ENCODE measurements at places on chromosomes 6 and 20. TPM values are rescaled to one million over a fixed set of nuclear protein-coding genes. Genes with fewer than 3 reads are reported as not detected.
A peak's percentile ranks its signal among the peaks of the same experiment; 100 is the strongest.

The OPRM1 gene
- not detected for polyA plus RNA-seq

The BNIP5 gene
- polyA plus RNA-seq: not detected

The GNAS-AS1 gene
- 0.37 TPM for polyA plus RNA-seq

The ASIP gene
- polyA plus RNA-seq: 0.84 TPM

The FHL5 gene
- polyA plus RNA-seq: 4.3 TPM

The HCK gene
- polyA plus RNA-seq: 3.9 TPM

The VGLL2 gene
- polyA plus RNA-seq: not detected

The GCNT2 gene
- 10.5 TPM for polyA plus RNA-seq

The MROH8 gene
- 4.4 TPM for polyA plus RNA-seq

The SEL1L2 gene
- polyA plus RNA-seq: not detected

The BACH2 gene
- 0.32 TPM for polyA plus RNA-seq

The FOXC1 gene
- polyA plus RNA-seq: 18.0 TPM

The PRDM1 gene
- polyA plus RNA-seq: 0.86 TPM

The SLC52A3 gene
- 11.4 TPM for polyA plus RNA-seq

- no peak for DNase-seq
Observed at GRCh38 chr6:113646701-113647100, 210.4 kb upstream of the MARCKS start.

DNA sequence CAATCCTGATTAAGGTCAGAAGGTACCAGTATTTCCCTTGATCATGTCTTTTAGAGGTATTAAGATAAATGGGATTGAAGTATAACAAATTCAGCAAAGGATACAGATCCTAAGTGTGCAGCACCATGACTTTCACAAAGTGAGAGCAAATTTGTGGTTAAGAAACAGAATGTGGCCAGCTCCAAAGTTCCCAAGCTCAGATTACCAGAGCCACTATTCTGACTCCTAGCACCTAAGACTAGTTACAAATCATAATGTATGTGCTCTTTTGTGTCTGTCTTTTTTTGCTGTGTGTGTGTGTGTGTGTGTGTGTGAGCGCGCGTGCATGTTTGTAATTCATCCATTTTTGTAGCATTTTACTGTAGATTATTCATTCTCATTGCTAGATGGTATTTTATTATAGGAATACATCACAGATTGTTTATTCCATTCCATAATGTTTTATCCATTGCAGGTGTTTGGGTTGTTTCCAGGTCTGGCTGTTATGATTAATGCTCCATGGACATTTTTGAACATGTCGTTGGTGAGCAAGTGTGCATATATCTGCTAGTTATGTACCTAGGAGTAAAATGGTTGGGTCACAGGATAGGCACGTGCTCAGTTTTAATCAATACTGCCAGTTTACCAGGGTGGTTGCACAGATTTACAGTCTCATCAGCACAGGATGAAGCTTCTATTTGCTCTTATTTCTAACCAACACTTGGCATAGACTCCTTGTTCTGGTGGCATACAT is 314.0 kb upstream of the JAG1 start:
- no peak for DNase-seq

- DNase-seq: no peak
Observed at GRCh38 chr6:152271776-152272464, 365.2 kb downstream of the SYNE1 start.

DNA sequence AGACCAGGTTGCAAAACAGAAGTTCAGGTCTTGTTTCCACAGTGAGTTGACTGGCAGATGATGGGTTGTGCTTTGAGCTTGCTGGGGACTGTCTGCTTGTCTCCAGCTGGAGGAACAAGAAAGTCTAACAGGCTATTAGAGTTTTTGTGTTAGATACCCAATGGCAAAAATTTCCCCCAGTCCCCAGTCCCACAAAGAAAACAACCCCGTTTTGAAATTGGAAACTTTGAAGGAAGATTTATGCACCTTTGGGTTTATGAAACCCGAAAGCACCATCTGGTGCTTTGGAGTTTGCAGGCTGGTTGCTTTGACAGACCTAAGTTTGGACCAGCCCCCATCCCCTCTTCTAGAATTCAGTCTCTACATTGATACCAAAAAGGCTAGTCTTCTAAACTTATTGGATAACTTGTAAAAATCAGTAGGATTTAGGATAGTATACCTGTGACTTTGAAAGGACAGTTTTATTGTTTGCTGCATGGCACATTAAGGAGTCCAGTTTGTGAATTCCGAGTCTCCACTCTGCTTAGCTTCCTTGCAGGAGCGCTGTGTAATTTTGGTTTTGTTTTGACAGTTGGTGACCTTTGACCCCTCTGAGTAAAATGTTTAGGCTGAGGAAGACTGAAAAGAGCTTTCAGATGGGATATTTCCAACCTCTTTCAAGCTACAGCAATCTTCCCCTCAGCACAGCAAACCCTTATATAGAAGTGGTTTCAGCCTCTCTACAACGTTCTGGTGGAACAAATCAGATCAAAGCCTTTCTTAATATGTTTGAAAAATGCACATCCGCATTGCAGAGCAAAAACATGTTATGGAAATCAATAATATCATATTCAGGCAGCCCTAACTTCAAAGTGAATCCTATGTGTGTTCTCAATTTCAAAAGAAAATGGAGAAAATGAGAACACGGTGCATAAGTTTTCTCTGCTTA is 25.5 kb upstream of the PRL start:
- peak; percentile 39 for DNase-seq

GRCh38 chr20:39195582-39196021 is 233.5 kb downstream of the DHX35 start:
- no peak for DNase-seq

DNA sequence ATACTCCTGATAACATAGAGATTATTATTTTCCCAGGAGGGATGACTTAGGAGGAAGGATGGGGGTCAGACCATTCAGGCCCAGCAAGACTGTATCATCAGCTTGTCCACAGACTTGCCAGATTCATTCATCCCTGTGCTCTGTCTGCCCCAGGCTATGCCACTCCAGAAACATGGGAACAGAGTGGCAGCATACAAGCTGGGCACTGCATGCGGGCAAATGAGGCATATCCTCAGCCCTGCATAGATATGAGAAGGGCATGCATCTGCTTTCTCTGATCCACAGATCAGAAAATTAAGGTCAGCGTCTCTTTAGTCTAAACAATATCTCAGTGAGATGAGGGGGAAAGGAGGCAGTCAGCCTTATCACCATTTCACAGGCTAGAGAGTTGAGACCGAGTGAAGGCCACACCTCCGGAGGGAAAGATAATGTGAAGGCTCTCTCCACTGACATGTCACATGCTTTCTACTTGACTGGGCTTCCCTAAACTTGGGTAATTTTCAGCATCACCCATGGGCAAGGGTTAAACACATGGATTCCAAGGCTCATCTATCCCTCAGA is 140.5 kb downstream of the TFAP2B start:
- DNase-seq: no peak

DNA sequence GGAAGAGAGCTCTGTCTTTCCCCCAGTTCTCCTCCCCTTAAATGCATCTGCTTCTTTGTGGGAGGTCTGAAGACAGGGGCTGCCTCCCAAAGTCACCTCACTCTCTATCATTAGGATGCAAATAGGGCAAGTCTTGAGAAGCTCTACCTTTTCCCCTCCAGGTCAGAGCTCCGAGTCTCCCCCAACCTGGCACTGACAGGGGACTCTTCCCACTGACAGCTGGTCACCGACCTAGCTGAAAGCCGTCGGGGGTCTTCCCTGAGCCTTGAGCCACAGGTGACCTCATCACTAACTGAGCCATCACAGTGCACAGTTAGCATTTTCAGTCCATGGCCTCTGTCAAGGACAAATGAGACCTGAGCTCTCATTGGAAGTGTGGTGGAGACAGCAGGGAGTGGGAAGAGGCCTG is 386.7 kb downstream of the HACE1 start:
- no peak for DNase-seq

- DNase-seq: peak; percentile 32
Observed at GRCh38 chr6:79635232-79635543, 4.1 kb downstream of the SH3BGRL2 start.

GRCh38 chr20:20271271-20271670 is 96.6 kb upstream of the INSM1 start:
- no peak for DNase-seq

DNA sequence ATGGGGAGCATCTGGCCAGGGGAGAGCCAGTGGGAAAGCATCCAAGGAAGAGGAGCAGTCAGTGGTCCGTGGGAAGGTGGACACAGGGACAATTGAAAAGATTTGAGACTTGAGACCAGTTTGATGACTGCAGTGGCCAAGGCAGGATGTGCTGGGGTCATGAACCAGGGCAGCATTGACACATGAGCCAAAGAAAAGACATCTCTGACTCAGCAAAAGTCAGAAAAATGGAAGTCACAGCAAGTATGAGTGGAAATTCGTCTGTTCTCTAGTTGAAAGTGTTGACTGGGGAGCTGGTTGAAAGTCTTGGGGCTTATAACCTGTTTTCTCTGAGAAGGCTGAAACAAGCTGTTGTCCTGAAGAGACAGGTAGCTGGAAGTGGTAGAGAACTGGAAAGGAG is 31.3 kb downstream of the RAB22A start:
- no peak for DNase-seq

DNA sequence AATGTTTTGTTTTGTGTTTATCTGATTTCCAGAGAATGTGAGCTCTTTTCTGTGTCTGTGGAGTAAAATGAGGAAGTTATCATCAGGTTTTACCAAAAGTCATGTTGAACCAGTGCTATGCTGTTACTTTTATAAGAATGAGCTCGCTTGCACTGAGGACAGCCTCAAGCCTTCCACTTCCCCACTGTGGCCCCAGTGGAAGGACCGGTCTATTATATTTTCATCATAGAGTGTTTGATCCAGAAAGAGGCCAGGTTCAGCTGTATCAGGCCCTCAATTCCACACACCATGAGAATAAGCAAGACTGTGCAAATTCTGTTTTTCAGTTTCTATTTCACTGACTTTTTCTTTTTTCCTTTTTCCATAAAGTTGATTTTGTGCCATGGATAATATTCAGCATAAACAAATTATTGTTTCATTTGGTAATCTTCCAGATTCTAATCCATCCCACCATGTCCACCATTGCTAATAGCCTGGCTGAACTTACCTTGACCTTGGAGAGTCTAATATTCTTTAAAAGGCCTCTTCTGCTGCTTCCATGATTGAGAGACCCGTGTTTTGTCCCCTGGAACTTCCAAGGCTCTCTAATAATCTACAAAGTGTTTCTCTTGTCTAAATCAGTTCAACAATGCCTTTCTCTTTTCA is 286.2 kb downstream of the THBS2 start:
- DNase-seq: no peak

- DNase-seq: no peak
Observed at GRCh38 chr20:41049451-41049850, 20.8 kb downstream of the TOP1 start.

GRCh38 chr20:20894753-20895152 is 182.3 kb upstream of the RALGAPA2 start:
- DNase-seq: no peak

DNA sequence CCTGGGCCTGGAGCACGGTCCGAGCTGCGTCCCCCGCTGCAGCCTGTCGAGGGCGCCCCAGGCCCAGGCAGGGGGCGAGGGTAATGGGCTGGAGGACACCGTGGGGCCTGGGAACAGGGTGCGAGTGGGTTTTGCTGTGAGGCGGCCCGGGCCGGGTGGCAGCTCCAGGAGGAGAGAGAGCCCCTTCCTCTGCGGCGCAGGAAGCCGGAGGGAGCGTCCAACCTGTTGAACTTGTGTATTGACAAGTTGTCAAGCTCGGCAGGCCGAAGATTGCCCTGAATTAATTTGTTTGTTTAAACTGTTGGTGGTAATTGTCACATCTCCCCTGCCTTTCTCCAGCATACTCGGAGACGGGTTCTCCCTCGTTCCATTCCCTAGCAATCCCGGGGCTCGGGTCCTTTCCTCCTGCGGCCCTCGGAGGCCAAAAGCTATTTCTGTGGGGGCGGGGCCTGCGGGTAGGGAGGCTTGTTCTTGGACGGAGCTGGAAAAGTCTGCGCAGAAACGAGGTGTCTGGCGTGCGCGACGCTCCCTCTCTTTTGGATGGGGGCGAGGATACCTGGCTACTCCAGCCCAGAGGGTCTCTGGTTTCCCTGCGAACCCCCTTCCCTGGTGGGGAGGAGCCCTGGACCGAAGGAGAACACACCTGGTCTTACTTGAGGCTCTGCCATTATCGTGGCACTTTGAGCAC is 9.9 kb downstream of the NR2E1 start:
- DNase-seq: no peak

DNA sequence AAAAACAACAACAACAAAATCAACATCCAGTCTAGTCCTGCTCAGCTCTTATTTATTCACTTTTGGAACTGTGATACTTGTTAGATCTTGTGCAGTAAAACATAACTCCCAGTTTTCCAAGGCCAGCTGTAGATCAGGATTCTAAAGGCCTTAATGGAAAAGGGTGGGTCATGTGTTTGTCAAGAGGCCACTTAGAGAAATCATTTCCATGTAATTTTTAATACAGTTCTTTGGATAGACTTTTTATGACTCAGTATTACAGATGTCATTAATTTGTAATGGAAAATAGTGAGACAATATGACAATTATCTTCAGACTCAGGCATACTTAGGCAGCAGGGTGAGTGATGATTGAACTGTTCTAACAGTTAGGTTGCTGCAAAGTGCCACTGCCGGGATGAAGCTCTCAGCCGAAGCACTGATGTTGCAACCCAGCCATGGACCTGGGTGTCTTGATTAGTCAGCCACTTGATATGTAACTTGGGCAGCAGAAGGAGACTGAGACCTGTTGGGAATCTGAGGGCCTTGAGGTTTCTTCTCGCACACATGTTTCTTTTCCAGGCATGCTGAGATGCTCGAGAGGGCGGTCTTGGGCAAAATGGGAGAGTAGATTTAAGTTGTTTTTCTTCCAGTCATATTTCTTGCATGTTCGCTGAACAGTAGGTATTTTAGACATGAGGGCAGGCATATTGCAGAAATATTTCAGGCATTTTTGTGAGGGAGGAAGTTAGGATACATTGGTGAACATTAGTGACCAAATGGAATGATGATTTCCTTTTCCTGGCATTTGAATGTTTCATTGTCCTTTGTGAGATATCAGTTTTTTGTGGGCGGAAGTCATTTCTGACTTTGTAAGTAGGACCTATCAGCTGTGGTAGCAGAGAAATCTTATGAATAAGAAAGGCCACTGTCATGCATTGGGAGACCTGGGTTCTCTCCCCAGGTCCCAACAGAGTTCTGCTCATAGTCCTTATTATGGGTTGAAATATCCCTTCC is 52.3 kb downstream of the SLX4IP start:
- DNase-seq: no peak

GRCh38 chr6:3549314-3549940 is 92.6 kb upstream of the SLC22A23 start:
- no peak for DNase-seq
